GM12864 (cell line): ENCODE measurements at places on chromosomes 6 and 20.

DNA sequence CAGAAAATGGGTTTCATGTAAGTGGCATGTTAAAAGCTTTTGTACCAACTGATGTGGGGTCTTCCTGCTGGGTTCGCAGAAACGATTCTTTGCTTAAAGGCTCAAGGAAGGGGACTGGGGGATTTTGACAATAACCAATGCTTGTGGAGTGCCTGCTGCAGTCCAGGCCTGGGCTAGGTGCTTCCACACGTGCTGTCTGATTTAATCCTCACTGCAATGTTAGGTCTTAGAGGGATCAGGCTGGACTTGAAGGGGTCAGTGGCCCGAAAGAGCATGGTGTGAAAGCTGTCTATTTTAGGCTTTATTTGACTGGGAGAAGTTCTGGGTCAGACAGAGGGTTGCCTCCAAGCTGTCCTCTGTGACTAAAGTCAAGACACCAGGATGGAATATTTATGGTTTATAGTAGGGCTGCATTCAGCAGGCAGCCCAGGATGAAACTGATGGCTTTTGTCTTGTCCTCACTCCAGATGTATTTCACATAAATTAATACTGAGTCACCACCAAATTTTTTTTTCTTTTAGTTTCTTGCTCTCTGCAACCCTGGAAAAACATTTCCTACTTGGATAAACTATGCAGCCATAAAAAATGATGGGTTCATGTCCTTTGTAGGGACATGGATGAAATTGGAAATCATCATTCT, 219.1 kb downstream of the ZMYND8 start:
- no peak for DNase-seq

DNA sequence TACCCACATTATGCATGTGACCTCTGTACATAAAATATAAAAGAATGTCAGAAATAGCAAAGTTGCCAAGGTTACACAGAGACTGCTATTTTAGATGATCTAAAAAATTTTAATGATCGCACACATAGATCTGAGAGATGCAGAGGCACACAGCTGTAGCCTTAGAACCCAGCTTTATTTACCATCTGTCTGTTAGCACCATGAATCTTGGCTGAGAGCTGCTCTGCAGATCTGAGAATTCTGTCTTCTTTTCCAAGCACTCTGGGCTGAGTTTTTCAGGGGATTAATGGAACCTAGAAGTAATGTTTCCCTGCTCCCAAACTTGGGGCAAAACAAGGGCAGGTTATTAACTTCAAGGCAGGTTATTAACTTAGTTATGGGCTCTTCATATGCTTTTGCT, 248.7 kb upstream of the JAG1 start:
- no peak for DNase-seq

- no peak for DNase-seq
Observed at GRCh38 chr6:139778688-139779087, 404.2 kb upstream of the CITED2 start.

- DNase-seq, result no peak
Observed at GRCh38 chr20:8542110-8542486, 410.0 kb downstream of the PLCB1 start.

GRCh38 chr20:46642265-46642968, 8.8 kb downstream of the SLC13A3 start:
- DNase-seq, result no peak

DNA sequence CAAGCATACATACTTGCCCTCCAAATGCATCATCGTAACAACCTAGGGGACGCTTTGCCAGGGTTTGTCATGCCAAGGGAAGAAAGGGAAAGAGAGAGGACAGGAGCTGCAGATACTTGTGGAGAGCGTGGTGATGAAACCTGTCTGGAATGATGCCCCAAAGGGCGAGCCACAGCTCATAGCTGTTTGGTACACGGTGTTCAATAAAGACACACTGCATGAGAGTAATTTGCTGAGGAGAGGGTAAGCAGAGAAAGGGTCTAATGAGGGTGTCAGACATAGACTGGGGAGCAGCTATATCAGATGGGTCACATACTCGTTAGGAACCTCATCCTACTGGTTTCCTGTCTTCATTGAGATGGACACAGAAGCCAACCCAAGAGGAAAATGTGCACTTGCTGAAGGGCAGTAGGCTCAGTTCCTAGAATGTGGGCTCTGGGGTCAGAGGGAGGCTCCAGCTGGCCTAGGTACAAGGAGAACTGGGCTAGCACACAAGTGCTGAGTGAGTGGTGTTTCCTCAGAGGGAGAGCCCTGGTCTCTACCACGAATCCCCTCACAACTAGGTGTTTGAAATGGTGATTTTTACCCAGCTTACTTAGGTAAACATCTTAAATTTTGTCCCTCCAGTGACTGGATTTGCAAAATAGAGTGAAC, 5.2 kb upstream of the FOXO3 start:
- no peak for DNase-seq

GRCh38 chr6:34147906-34148630, 2.2 kb upstream of the GRM4 start:
- no peak for DNase-seq

DNA sequence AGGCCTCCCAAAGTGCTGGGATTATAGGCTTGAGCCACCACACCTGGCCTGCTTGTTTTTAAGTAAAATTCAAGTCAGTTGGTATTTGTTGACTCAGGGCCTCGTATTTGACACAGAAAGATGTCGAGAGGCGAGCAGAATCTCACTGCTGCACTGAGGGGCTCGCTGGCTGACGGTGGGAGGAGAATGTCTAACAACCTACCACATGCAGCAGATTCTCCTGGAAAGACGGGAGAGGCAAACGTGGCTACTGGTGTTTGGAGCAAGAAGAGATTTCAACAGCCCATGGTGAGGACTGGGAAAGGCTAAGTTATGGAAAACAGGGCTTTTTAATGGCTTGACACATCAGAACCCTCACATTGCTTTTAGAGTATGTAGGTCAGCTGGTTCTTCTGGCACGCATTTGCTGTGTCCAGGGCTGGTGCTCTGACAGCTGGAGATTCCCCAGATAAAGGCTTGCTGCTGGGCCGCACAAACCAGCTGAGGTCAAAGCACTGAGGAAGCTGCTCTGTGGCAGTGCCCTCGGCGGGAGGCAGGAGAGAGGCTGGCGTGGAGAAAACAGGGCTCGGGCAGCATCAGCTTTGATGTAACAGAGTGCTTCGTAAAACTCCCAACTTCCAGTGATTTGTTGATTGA, 84.2 kb upstream of the FRMD1 start:
- no peak for DNase-seq
